ENCODE measurements at places on chromosomes 6 and 20.

DNA sequence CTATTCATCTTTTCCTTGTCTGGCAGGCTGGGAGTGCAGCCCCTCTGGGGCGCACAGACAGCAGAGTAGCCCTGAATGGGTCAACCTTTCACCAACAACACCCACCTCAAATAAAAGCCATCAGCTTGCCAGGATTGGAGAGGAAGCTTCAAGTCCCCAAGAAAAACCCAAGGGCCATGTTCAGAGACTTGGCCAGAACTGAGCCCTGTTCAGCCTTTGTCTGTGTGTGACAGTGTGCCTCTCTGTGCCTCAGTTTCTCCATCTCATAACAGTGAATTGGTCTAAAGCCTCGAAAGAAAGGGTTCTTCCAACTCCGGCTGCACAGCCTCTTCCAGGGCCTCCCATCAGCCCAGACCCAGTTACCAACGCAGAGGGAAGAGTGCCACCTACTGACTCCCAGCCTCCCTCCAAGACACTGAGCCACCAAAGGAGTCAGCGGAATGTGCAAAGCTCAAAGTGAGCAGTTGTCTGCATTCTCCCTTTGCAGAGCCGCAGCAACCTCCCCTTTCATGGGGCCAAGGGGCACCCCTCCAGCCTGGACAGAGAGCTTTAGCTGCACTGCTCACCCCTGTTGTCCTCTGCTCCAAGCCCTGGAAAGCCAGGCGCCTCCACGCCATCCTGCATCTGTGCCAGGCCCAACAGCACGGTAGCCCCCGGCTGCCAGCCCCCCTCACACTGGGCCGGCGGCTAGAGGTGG lies 82.7 kb upstream of the TOP1 start:
- DNase-seq = no peak

DNA sequence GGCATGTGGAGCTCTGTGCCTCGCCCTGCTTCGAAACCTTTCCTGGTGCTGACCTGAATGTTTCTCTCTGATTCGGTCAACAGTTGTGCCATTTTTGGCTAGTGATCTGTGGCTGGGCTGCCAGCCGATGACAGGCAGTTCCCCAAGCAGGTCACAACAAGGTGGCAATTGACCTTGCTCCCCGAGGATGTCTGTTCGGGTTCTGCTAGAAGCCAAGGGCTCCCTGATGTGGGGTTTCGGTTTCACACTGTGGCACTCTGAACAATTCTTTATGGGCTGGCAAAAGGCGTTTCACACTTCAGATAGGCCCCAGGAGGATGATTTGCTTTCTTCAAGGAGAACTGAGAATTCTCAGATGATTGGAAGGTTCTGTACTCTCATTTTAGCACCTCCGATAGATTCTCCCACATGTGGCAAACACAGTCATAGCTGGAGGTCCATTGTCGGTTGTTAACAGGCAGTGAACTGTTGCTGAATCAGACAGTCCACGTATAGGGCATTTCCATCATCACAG lies 135.6 kb downstream of the SLC24A3 start:
- DNase-seq = no peak

DNA sequence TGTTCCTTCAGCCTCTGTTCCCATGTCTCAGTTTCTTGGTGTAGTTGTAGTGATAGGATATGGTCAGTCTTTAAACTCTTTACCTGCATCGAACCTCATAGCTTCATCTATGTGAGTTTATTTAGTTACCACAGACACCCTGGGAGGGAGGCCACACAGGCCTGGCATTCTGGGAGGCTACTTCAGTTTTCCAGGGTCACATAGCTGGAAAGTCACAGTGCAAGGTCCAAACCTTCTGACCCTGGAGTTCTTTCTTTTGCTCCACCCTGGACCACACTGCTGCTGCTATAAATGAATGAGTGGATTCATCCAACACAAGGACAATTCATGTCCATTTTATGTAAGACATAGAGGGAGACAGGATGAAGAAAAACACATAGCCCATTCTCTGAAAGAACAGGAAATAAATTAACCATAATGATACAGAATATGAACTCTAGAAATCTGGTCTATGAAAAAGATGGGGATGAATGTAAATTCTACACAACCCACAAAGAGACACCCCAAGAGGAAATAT lies 60.8 kb downstream of the LAMA4 start:
- no peak for DNase-seq

DNA sequence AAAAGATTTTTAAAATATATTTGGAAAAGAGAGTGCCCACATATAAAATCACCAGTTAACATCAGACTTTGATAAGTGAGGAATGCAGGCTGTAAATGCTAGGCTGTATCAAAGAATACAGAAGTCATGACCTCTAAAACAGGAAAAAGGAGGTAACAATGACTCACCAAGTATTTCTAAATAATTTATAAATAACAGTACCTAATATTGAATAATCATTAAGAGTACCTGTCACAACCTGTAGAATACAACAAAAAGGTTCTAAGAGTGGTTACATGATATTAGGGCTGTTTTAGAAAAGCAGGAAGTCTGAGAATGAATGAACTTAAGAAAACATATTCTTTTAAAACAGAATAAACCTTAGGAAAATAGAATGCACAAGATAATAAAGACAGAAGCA lies 173.1 kb upstream of the CST7 start:
- no peak for DNase-seq

DNA sequence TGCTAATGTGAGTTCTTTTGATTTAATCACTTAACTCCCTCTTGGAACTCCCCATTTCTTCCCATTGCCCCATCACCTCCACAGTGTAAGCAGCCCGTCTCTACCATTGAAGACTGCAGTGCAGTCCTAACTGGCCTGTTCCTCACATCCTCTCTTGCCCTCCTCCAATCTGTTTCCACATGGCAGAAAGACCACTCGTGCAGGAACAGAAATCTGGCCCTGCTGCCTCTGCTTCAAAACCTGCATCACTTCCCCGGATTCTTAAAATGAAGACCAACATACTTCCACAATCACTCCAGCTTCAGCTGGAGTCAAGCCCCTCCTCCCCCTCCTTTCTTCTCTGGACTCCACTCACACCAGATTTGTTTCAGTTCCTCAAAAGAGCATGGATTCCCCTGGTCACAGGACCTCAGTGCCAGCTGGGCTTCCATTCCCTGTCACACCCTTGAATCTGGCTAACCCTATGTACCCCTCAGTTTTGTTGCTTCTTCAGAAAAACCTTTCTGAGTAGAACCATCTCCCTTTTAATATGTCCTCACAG lies 802.3 kb downstream of the MAFB start:
- no peak for DNase-seq

DNA sequence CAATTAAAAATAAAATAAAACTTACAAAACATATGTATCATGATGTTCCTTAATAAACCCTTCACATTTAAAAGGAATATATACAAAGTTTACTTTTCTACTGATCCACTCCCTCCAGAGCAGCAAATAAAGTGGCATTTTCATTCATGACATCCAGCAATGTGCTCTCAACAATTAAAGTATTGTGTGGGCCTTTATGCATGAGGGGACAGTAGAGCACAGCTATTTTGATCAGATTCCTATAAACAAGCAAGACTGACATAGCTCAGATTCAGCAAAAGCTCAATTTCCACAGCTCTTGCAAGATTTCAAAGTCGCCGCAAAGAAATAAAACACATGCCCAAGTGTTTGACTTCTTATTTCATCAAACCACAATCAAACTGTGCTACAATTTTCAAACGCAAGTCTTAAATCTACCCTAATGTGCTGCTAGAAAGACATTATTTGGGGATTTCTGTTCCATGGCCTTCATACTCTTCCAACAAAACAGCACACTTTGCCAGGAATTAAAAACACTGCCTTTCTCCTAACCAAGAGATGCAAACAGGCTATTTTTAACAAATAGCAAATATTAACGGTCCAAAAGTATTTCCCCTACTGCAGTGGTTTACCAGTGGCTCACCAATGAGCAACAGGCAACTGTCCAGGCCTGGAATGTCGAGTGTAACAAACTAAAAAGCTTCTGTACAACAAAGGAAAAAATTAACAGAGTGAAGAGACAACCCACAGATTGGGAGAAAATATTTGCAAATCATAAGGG lies 52.3 kb downstream of the MBOAT1 start:
- no peak for DNase-seq

- peak; percentile 32 for DNase-seq
Observed at GRCh38 chr6:158518191-158519127, 41.4 kb upstream of the TMEM181 start.

- DNase-seq = no peak
Observed at GRCh38 chr6:40274058-40274457, 313.1 kb downstream of the LRFN2 start.

DNA sequence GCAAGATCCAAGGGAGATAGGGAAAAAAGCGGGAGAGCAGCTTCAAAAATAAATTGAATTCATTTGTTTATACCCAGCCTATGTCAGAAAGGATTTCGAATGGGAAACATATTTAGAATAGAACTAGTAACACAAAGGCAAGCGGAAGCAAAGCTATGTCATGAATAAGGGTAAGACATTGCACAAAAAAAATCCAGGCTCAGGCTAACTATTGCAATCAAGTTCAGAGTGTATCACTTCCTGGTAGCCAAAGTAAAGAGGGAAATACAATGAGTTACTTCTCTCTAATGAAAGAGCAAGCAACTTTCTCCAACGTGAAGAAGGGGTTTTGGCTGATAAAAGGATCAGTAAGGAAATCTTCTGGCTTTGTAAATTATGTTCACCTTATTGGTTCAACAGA lies 212.8 kb downstream of the ZMYND8 start:
- DNase-seq = no peak

- no peak for DNase-seq
Observed at GRCh38 chr6:10398446-10399218, 16.2 kb downstream of the TFAP2A start.

- no peak for DNase-seq
Observed at GRCh38 chr6:93272211-93272610, 147.1 kb downstream of the EPHA7 start.

DNA sequence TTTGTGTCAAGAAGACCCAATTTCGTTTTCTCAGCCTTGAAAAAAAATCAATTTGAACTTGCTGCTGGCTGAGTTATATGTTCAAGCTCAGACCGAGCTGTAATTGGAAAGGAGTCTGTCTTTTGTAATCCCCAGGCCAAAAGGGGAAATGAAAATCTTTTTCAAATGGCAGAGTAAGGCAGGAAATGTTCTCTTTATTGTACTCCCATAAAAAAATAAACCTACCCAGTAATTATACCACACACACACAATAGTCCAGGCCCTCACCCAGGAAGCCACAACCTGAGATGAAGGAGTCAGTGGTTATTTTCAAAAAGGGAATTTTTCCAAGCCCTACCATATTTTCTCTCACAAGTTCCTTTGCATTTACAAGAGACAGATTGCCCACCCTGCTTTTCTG lies 45.3 kb downstream of the CLIC5 start:
- no peak for DNase-seq

- DNase-seq = no peak
Observed at GRCh38 chr6:138499303-138500018, at the start of gene NHSL1. NHSL1 (minus strand) TSS chr6:138499494; CDS start chr6:138499290, 204 bp downstream.

DNA sequence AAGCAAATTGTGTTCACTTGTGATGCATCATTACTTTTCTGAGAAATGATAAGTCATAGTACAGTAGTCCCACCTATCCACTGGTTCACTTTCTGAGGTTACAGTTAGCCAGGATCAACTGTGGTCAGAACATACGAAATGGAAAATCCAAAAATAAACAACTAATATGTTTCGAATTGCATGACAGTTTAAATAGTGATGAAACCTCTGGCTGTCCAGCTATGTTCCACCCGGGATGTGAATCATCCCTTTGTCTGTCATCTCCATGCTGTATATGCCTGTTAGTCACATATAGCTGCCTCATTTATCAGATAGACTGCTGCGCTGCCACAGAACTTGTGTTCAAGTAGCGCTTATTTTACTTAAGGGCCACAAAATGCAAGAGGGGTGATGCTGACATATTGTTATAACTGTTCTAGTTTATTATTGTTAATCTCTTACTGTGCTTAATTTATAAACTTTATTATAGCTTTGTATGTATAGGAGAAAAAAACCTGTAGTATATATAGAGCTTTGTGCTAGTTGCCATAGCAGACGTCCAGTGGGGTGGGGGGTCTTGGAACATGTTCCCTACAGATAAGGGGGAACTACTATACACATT lies 29.2 kb downstream of the AFDN start:
- DNase-seq = no peak

DNA sequence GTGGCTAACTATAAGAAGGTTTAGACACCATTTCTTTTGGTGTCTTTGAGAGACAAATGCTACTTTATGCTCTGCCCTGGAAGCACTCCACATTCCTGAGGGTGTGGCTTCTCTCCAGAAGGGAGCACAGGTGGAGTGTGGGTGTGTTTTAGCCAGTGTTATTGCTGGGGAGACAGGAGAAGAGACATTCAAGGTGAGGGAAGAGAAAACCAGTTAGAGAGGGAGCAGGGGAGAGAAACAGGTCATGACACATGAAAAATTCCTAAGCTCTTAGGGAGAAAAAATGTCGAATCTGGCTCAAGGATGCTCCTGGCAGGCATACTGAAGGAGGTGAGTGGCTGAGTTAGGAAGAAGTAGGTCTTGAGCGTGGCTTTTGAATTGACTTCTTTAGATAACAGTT lies 292.8 kb downstream of the CLIC5 start:
- no peak for DNase-seq

DNA sequence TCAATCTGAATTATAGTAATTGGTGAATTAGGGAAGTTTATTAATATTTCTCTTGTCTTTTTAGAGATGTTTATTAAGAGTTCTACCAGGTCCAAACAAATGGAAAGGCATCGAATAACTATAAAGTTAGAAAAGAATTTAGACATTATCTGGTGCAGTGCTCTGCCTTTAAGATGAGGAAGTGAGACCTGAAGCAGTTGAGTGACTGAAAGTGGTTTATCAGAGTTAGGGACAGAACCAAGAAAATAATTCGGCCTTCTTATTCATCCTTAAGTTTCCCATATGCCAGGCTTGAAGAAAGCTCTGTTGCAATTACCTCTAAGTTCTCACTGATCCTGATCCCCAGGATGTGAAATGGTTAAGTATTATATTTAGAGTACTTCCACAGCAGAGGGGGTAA lies 94.2 kb upstream of the FLRT3 start:
- DNase-seq = no peak

- no peak for DNase-seq
Observed at GRCh38 chr20:3635346-3635745, 27.9 kb downstream of the GFRA4 start.

GRCh38 chr6:109671733-109672132 lies 19.3 kb downstream of the AK9 start:
- DNase-seq = no peak

DNA sequence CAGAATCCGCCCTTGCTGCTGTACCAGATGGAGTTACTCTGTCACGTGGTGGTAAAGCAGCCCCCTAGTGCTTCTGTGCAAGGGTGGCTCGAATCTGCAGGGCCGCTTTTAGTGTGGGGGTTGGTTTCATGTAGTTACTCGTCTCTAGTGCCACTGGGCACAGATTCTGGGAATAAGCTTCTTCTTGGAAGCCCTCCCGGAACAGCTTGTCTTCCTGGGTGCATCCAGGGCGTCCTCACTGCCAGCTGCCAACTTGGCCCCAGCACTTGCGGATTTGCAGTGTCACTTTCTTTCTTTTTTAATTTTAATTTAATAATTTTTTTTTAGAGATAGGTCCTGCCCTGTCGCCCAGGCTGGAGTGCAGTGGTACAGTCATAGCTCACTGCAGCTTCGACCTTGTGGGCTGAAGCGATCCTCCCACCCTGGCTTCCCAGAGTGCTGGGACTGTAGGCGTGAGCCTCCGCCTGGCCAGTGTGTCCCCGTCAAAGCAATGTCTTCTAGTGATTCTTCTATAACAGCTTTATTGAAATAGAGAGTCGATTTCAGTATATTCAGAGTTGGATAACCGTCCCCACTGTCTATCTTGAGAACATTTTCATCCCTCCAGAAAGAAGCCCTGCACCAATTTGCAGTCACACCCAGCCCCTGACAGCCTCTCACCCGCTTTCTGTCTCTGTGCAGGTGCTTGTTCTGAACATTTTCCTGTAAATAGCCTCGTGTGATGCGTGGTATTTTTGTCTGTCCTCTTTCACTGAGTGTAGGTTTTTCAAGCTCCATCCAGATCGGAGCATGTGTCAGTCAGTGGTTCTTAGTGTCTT lies 25.9 kb downstream of the PYGB start:
- DNase-seq = no peak

Measured in stimulated activated CD8-positive, alpha-beta memory T cell treated with anti-CD3 and anti-CD28 coated beads, Interleukin-7, amount 100 ng/mL, for 4 hours (primary cell).